Left lobe of liver (tissue), 2 donors: ENCODE measurements at places on chromosomes 12 and 14.
A peak's percentile ranks its signal among the peaks of the same experiment; 100 is the strongest.

GRCh38 chr12:121632069-121632970 is 6.0 kb downstream of the ORAI1 start:
- DNase-seq: no peak

- no peak for DNase-seq
Measured at GRCh38 chr14:84421621-84422020, 1108.3 kb upstream of the FLRT2 start.

GRCh38 chr12:102067574-102068258 is 5.9 kb upstream of the WASHC3 start:
- no peak for DNase-seq

DNA sequence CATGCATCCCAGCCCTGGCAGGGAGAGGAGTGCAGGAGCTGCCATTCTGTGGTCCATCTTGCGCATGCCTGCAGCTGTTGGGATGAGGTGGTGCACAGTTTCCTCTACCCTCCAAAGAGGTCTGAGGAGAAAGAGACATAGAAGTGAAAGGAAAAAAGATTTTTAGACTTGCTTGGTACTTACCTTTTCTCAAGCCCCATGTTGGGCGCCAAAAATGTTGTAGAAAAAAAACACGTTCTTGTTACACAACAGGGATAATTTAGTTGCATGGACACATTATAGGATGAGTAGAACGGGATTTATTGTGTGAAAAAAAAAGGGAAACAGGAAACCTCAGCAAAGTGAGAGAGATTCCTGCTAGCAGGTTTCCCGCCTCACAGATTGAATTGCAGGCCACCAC is 244.4 kb upstream of the GARIN2 start:
- no peak for DNase-seq

- DNase-seq: no peak
Measured at GRCh38 chr12:117580718-117581062, 219.3 kb upstream of the NOS1 start.

- DNase-seq: no peak
Measured at GRCh38 chr12:108377260-108377659, 38.1 kb upstream of the CMKLR1 start.

- DNase-seq: no peak
Measured at GRCh38 chr12:43694879-43695278, 63.7 kb downstream of the PUS7L start.

DNA sequence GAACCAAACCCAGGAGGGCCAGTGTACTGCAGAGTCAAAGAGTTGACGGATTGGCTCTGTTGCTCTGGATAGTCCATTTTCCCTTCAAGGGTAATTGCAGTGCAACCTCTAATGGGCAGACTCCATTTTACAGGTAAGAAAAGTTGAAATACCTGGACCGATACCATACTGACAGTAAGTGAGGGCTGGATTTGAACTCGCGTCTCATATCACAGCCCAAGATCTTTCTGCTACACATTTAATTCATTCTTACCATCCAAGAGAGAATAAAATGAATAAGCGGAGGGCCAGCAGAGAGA is 356 bp upstream of the ZC3H14 start:
- no peak for DNase-seq

DNA sequence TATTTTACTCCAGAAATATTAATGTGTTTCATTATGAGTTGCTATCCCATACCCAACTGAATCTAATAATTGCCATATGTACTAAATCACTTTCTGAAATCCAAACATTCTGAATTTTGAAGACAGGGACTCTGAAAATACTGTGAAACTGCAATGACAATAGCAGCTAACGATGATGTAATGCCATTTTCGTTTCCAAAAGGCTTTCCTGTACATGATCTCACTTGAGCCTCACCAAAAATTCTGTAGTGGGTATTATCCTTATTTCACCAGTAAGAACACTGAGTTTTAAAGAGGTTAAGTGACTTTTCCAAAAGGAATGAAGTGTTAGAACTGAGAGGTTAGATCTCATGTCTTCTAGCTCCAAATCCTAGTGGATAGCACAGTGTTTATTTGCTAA is 133.3 kb downstream of the FLRT2 start:
- no peak for DNase-seq

DNA sequence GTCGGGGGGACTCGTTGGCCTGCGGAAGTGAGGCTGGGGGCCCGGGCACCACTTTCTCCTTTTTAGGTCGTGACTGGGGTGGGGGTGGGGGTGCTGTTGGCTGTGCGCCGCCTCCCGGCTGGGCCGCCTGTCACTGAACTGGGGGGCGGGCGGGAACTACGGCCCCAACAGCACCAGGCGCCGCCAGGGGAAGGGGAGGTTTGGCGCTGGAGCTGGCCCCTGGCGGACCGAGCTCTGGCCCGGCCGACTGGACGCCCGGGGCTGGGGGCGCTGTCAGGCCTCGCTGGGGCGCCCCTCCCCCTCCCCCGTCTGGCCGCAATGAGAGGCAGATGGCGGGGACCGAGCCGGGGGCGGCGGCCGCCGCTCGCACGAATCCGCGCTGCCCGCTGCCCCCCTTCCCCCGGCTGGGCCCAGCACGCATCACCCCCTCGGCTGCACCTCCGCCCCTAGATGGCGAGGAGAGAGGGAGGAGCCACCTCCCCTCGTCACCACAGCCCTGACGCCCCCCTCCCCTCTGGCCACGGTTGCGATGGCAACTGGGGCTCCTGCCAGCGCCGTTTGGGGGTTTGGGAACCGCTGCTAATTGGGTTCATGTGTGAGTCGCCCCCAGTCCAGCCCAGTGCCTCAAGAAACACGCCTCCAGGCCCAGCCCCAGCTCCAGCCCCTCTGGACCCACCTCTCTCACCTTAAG is 723 bp downstream of the NFATC4 start:
- no peak for DNase-seq

- DNase-seq: no peak
Measured at GRCh38 chr12:76560086-76560491, 518 bp upstream of the OSBPL8 start.

DNA sequence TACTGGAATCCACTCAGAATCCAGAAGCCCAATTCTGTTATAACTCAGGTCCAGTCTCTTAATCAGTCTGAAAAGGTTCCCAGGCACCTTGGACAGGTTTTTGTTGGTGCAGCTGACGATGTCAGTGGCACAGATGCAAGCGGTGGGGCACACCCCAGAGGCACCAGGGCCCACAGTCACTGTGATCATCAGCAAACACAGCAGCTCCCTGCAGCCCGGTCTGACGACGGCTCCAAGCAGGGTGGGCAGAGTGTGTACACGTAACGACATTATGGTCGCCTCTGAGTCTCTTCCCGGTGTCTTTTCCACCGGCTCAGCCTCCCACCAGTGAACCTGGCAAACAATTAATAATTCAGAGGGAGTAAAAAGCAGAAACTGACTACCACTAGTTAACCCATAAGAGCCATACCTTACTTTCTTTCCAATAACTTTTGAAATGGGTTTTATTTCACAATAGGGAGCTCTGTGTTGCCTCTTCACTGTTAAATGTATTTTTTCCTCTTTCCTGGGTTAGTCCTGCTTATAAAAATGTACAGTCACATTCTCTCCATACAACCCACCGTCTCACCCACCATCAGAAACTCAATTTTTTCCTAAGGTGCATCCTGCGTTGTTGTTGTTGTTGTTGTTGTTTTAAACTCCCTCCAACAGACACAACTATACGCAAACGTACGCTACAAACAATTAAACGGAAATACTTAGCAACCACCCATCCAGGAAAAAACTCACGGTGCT is 521 bp upstream of the PCED1B start:
- DNase-seq: no peak

- DNase-seq: no peak
Measured at GRCh38 chr12:11773889-11774677, 124.6 kb downstream of the ETV6 start.

DNA sequence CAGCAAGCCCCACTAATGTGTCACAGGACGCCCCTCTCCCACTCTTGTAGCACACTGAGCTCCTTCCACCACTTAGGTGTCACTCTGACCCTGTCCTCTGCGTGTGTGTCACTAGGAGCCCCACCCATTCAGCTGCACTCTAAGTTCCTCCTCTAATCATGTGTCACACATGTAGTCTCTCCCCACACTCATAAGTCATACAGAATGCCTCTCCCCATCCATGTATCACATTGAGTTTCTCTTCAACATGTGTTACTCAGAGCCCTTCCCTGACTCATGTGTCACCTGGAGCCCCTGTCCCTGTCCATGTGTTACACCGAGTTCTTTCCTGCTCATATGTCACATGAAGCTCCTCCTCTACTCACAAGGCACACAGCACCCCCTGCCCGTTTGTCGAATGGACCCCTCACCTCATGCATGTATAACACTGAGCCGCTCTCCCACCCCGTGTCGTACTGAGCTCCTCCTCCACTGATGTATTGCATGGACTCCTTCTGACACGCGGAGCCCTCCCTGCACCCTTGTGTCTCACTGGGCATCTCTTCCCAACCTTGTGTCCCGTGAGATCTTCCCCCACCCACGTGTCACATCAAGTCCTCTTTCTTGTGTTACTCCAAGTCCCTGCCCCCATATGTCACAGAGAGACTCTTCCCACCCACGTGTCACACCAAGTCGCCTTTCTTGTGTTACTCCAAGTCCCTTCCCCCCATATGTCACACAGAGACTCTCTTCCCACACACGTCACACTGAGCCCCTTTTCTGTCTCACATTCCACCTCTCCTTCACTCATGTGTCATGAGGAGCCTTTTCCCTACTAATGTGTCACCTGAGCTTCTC is 31.0 kb downstream of the RTL1 start:
- no peak for DNase-seq

DNA sequence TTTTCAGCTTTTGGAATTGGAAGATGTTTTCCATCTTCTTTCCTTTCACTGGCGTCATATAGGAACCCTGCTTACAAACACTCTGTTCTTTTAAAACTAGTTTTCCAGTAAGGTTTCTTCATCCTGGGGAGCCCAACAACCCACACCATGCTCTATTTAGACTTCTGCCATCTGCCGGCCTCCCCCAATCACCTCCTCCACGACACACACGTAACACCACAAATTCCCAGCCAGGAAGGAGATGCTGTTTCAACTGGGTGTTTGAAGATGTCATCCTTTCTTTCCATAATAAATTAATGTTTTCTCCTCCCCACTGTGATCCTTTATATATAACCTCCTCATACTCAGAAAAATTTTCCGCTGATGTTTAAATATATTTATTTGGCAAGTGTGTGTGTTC is 231.4 kb upstream of the DDHD1 start:
- DNase-seq: no peak

DNA sequence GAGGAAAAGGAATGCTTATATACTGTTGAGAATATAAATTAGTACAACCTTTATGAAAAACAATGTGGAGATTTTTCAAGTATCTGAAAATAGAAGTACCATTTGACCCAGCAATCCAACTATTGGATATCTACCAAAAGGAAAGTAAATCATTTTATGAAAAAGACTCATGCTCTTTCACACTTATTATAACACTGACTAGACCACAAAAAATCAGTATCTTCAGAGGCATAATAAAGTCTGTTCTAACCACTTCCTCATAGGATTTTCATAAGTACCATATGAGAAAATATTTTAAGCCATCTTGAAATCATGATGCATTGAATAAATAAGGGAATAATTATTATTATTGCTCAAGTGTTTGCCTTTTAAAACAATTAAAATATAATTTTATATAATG is 90.8 kb downstream of the SLCO1B1 start:
- no peak for DNase-seq

DNA sequence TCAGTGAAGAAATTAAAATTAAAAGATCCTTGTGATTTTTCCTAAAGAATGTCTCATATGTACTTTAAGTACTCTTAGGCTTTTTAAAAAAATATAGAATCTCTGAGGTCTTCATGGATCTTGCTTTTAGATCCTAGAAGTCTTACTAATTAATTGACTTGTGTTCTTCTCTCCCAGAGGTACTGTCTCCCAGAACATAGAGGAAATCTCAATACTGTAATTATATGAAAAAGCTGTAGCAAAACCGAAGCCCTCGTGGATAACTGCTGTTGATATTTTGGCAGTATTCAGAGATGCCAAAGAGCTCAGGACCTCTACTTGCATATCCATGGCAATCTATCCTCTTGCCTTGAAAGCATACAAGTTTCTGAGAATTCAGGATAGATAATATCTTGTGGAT is at the start of gene OR9K2:
TSS of gene OR9K2 (plus strand) at position 301 of the 400 bp plus-strand sequence. CDS start 3,429 bp downstream, outside the sequence.
- DNase-seq: no peak

- no peak for DNase-seq
Measured at GRCh38 chr14:93535537-93535936, 104.8 kb downstream of the UNC79 start.

GRCh38 chr12:40312982-40313576 is 88.3 kb downstream of the LRRK2 start:
- DNase-seq: no peak

DNA sequence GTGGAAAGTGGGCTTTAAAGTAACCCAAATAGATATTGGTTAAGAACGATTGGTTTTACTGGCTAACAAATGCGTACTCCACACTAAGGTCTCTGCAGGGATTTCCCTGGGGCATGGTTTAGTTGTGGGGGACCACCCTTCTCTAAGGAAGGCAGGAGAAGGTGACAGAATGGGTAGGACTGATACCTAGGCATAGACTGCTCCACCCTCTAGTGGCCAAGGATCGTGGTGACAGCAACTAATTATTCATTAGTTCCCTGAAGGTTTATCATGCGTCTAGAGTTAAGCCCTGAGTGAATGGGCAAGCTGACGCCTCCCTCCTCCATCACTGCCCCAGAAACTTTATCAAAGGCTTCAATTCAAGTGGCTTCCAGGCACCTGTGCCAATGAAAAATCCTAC is 9.1 kb downstream of the FAM181A start:
- DNase-seq: no peak

DNA sequence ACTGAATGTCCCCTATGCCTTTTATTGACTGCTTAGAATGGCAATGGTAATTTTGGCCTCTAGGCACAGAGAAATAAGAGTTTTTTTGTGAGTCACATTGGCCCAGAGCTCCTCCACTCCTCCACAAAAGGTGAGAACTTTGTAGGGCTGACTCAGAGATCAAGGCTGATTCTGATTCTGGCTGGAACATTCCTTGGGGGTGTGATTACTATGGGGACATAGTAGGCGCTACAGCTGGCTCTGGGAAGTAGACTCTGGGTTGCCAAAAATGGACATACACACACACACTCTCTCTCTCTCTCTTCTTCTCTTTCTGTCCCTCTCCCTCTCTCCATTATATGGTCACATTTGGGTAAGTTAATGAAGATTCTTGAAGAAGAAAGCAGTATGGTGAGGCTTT is 174.6 kb upstream of the DDHD1 start:
- DNase-seq: no peak

- DNase-seq: peak; percentile 73
Measured at GRCh38 chr14:91331721-91332120, 85.9 kb downstream of the CCDC88C start.

DNA sequence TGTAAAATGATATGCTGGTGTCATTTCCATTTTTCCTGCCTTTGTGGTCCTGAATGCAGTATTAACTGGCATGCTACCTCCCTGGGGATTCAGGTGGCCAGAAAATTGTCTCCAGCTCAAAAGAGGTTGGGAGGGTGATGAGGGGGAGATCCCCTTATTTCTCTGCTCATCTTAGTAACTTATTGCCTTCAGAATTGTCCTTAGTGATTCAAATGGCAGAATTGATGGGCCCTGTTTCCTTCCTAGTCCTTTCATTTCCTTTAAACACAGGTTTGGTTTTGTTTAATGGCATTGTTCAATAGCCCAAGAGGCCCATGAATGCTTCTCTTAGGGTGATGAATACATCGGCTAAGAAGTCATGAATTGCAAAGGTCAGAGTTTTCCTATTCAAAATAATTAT is 207.0 kb downstream of the SLC41A2 start:
- DNase-seq: no peak

- DNase-seq: no peak
Measured at GRCh38 chr14:57179273-57179672, 89.4 kb downstream of the EXOC5 start.

- DNase-seq: no peak
Measured at GRCh38 chr14:95981965-95982364, 57.2 kb upstream of the C14orf132 start.
